Fibroblast of the aortic adventitia (primary cell): ENCODE measurements at places on chromosomes 1 and 21.

GRCh38 chr1:158353303-158354075 is at the start of gene CD1E:
CD1E (plus strand) TSS chr1:158353894; CDS start chr1:158353989, 95 bp downstream.
- no peak for DNase-seq

DNA sequence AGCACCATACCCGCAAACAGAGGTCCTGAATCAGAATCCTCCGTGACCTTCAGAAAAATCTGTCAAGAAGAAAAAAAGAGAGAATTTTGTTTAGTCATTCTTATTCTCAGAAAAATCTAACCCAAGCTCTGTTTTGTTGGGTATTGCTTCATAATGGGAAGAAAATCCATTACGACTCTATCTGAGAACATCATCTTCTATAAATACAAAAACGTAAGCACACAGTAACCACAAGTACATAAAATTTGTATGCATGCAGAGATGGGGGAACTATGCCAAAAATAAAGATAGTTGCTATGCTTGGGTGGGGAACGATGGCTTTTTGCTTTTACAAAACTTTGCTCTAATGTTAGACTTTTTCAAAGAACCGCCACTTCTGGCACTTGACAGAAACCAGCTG is 84.2 kb downstream of the ABCA4 start:
- DNase-seq, result peak; percentile 98

GRCh38 chr21:45906859-45907258 is 74.7 kb upstream of the COL6A1 start:
- DNase-seq, result no peak

DNA sequence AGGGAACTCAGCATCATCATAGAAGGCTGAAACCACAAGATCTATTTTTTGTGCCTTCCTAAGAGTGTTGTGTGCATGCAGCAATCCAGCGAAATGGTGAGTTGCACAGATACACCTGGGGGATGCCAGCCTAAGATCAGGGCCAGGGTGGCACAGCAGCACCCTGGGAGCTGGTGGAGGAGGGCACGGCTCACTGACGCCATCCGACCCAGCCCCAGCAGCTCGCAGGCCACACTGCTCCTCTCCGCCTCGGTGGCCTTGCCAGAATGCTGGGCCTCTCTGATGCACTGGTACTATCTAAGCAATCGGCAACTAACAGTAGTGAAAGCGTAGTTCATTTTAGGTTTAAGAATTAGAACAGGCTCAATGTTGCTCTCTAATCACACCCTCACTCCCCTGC is 37.8 kb downstream of the CAPZB start:
- no peak for DNase-seq

DNA sequence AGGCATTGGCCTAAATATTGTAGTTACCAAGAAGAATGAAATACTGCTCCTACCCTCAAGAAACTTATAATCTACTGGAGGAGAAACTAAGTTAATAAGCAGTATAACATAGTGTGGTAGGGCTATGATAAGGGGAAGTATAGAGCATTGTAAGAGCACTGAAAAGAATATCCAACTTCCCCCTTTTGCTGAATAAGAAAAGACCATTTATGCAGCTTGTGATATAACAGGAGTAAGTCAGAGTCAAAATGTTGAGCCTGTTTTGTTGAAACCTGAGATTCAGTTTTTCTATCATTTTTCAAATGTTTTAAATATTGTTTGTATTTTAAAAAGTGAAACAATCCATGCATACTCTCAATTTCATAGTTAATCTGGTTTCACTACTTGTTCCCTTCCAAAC is 48.3 kb upstream of the FCRL4 start:
- no peak for DNase-seq

DNA sequence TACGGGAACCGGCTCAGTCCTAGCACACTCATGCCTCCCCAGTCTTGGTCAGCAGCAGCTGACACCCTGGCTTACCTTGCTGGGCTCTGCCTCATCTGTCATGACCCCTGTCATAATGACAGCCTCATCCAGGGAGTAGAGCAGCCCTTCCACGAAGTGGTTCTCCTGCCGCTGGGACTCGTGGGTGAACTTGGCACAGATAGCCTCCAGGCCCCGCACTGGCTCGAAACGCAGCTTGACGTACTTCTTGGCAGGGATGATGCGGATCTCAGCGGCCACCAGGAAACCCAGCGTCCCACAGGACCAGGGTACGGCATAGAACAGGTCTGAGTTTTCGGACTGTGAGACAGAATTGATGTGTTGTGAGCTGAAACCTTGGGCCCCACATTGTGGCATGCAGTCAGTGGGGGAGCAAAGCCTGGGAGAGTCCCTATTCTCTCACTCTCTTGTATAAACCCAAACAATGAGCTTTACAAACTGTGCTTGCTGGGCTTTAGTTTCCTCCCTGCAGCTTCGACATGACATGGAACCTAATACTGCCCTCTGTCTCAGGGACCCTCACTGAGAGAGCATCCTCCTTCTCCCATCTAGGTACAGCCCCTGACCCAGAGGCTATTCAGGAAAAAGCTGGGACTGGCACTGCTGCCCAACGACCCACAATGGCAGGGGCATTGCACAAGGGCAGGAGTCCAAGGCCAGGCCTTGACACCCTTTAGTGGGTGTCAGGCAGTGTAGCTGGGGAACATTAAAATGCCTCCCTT is 15.5 kb downstream of the DHCR24 start:
- DNase-seq, result no peak

DNA sequence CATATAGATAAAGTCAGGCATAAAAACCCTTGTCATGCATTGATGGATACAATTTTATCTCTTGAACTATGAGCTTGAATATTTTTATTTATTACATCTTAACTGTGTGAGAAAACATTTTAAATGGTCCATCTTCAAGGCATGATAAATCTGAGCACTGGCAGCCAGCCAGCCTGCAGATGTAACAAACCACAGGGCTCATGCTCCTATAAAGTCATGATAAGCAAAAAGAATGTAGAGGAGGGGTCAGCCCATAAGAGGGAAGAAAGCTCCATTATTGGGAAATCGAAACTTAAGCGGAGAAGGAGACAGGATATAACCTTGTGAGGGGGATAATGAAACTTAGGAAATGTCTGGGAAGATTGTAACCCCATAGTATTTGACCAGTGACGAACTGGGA is 839.0 kb downstream of the LRRIQ3 start:
- no peak for DNase-seq

GRCh38 chr1:93876244-93876643 is 2.8 kb downstream of the DNTTIP2 start:
- no peak for DNase-seq

DNA sequence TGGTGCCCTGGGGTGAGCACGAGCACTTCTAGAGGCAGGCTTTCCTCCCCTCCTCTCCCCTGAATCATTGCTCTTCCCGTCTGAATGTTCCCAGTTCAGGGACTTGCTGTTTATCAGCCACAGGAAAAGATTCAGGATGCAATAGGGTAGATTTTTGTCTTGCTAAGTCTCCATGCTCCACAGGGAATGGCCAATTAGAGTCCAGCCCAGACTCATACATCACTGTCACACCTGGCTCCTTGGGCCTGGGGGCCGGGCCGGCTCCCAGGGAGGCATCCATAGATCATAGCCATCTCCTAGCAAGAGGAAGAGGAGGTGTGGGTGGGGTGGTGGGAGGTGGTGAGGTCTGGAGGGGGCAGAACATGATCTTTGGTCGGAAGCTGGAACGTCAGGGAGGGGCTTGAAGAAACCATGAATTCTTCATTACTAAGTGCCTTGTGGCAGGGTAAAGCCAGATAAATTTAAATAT is 83.4 kb downstream of the LRRN2 start:
- no peak for DNase-seq

DNA sequence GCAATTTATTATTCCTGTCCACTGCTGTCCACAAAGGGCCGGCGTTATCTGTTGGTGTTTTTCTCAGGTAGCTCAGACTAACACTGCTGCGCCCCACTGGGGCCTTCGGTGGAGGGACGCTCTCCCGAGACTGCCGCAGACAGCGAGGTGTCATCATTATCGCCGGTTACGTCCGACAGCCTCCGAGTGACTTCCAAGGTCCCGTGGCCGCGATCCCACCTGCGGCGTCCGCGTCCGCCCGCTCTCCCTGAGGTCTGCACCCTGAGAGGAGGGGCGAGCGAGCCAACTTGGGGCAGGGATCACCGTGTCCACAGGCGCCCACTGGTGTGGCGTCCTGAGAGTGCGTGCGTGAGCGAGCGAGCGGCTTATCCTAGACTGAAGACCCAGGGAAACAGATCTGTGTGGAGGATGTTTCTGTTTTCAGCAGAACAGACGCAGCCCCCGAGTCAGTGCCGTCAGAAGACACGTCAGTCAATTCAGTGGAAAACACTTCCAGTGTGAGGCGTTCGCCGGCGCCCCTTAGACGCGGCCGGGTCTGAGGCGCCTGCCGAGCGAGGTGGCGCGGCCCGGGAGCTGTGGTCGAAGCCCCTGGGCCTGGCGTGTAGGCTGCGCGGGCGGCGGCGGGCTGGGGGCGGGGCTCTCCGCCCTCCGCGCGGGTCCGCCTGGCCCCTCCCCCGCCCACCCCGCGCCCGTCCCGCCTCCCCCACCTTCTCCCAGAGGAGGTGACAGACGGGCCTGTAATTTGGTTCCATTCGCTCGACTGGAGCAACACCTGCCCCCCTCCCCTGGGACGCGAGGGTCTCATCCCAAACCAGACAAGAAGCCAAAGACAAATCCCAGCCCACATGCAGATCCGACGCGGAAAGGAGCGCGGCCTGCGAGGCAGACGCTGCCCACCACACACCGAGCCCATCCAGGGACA is 12.6 kb downstream of the NHLH2 start:
- DNase-seq, result no peak

- DNase-seq, result no peak
These were observed 62.3 kb downstream of the PTGS2 start for GRCh38 chr1:186617926-186618325.

DNA sequence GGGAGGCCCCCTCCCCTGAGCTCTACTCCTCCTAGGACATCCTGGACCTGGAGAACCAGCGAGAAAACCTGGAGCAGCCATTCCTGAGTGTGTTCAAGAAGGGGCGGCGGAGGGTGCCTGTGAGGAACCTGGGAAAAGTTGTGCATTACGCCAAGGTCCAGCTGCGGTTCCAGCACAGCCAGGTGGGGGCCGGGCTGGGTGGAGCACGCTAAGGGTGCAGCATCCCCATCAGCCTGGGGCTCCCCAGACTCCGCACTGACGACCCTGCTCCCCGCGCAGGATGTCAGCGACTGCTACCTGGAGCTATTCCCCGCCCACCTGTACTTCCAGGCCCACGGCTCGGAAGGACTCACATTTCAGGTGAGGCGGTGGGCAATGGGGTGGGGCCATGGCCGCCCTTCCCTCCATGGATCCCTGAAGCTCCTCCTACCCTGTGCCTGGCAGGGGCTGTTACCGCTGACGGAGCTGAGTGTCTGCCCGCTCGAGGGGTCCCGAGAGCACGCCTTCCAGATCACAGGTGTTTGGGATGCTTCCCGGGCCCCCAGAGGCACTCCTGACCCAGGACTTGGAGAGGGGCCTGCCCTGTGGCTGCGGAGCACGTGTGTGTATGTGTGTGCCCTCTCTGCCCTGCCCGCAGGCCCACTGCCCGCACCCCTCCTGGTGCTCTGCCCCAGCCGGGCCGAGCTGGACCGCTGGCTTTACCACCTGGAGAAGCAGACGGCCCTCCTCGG is 4.1 kb downstream of the PLEKHN1 start:
- no peak for DNase-seq

GRCh38 chr1:205706601-205707502 is 26.5 kb upstream of the SLC45A3 start:
- peak; percentile 35 for DNase-seq

- no peak for DNase-seq
These were observed 8.7 kb upstream of the C2CD2 start for GRCh38 chr21:41962425-41962966.

- no peak for DNase-seq
These were observed 19.3 kb downstream of the SERTAD4 start for GRCh38 chr1:210251680-210252490.

- no peak for DNase-seq
These were observed 102.7 kb downstream of the RNF220 start for GRCh38 chr1:44507490-44508396.

GRCh38 chr1:212545941-212546635 is 62.5 kb upstream of the ATF3 start:
- DNase-seq, result peak; percentile 84

GRCh38 chr1:15191770-15192169 is 38.2 kb downstream of the TMEM51 start:
- DNase-seq, result no peak

- peak; percentile 85 for DNase-seq
These were observed 8.8 kb upstream of the BTG2 start for GRCh38 chr1:203296460-203297073.

GRCh38 chr1:23434260-23434775 is 9.8 kb upstream of the TCEA3 start:
- DNase-seq, result no peak

- DNase-seq, result no peak
These were observed at the start of gene OR2M7 for GRCh38 chr1:248324468-248324867. OR2M7 (minus strand) TSS chr1:248324568; CDS start chr1:248324568, 0 bp downstream.

- no peak for DNase-seq
These were observed 841 bp downstream of the CENPF start for GRCh38 chr1:214603819-214604252.

DNA sequence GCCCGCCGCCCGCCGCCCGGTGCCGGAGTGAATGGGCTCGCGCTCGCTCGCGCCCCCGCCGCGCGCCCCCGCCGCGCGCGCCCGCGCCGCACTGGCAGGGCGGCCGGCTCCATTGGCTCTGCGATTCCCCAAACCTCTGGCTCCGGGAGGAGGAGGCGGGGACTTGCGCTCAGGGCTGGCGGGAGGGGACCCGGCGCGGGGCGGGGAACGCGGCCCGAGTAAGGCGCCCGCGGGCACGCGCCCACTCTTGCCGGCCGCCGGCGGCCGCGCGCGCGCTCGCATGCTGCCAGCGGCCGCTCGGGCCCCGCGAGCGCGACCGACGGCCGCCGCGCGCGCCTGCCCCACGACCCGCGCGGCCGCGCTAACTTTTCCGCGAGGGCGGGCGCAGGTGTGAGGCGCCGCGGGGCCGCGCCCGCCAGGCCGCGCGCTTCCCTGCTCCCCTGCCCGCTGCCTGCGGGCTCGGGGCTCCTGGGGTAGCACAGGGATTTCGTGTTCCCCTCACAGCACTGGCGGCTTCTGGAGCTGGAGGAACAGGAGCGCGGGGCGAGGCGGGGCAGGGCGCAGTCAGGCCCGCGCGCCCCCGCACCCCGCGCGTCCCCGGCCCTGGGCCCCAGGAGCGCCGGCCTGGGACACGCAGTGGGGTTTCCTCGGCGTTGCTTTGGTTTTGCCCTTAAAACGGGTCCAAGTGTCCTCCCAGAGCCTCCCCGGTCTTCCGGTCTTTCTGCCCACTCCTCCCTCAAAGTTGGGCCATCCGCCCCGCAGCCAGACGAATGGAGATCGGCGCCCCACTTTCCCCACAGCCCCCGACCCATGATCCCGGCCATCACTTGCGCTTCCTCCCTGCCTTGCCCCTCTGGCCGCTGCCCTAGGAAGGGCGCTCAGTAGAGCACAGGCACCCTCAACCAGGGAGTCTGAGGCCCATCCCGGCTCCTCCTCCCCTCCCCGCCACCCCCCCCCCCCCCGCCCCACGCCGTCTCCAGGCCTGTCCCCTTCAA is 101.5 kb downstream of the CASZ1 start:
- DNase-seq, result peak; percentile 49
